Activated CD8-positive, alpha-beta memory T cell treated with anti-CD3 and anti-CD28 coated beads for 1 hour (primary cell): ENCODE measurements at places on chromosomes 7 and 10.

DNA sequence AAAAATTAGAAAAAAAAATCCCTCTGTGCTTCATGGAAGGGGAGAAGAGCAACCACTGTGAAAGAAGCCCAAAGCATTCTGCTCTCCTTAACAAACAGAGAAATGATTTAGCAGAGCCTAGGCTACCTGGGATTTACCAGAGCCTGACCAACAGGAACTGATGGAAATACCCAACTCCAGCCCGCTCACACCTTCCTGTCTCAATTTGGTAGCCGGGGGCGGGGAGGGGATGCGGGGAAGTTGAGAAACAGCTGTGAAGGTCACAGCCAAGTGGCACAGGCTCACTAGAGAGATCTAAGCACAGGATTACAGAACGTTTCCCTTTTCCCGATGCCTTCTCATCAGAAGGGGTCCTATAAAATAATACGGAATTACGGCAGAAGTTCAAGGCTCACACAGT lies 17.6 kb downstream of the RSU1 start:
- DNase-seq: no peak

DNA sequence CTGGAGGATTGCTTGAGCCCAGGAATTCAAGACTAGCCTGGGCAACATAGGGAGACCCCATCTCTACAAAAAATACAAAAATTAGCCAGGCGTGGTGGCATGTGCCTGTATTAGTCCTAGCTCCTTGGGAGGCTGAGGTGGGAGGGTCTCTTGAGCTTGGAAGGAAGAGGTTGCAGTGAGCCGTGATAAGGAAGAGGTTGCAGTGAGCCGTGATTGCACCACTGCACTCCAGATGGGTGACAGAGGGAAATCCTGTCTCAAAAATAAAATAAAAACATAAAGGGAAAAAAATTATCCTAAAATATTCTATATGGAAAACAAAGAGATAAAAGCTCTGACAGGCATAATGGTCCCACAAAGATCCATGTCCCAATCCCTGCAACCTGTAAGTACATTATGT lies 87.9 kb upstream of the KAT6B start:
- DNase-seq: no peak

DNA sequence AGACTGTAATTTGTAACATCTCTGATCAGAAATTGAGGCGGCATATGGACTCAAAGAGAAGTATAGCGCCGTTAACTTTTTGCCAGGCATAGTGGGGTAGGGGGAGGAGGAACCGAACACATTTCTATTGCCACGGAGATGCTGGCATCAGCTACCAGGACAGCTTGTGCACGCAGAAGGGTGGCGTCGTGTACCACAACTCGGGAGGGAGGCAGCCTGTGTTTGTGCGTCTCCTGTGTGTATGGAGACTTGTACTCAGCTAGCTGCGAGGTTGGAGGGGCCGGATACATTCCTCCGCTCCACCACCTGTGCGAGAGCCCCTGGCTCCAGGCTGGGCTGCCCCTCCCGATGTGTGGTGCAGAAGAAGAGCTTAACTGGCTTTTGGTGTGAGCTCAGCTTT lies 634.8 kb downstream of the TYW1 start:
- no peak for DNase-seq

DNA sequence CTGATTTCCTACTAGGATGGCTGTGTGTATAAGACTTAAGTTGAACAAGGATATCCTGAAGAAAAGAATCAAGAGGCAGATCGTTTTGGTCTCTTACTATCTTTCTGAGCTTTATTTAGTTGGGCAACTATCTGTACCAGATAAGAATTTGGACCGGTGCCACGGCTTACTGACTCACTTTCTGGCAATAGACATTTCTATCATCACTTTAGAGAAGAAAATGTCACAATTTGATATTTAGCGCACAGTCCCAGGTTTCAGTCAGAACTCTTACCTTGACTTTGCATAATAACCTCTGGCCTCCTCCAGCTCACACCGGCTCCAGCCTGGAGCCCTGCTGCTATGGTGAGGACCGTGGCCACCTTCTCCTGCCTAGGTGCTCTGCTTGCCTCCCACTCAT lies 218.2 kb upstream of the MDFIC start:
- no peak for DNase-seq

- DNase-seq: no peak
Observed at GRCh38 chr10:89645742-89646172, 715 bp upstream of the PANK1 start.
